Activated CD4-positive, alpha-beta T cell treated with anti-CD3 and anti-CD28 coated beads for 36 hours (primary cell): ENCODE measurements at places on chromosomes 2 and 18.

DNA sequence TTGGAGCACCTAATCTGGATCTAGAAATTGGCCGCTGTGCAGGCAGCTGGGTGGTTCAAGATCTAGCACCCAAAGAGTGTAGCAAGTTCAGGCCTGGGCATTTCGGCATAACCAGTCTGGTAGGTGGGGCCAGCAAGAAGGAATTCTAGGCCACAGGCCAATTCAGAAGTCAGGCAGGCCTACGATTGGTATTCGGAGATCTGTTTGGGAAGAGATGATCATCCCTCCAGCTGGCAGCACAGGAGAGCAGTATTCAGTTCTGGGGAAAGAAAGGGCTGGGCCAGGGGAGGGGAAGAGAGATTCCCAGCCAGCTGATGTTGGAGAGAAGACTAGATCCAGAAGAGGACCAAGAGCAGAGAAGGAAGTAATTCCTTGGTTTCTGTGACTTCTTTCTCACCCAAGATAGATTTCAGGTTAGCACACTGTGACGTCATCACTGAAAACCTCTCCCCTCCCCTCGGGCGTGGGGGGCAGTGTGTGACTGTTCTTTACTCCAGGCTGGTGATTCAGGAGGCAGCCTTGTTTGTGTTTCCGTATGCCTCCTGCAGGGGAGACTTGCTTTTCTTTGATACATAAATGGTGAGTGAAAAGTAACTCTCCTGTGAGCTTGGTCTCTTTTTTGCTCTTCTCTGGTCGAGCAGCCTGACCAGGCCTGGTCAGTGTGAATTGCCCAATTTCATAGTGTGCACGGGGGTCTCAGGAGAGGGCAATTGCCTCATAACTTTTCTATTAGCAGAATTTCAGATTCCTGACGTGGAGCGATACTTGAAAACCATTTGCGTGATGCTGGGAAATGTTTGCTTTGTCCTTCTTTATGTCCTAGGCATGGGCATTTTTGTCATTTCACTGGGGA, 61.1 kb downstream of the MEIS1 start:
- no peak for DNase-seq

DNA sequence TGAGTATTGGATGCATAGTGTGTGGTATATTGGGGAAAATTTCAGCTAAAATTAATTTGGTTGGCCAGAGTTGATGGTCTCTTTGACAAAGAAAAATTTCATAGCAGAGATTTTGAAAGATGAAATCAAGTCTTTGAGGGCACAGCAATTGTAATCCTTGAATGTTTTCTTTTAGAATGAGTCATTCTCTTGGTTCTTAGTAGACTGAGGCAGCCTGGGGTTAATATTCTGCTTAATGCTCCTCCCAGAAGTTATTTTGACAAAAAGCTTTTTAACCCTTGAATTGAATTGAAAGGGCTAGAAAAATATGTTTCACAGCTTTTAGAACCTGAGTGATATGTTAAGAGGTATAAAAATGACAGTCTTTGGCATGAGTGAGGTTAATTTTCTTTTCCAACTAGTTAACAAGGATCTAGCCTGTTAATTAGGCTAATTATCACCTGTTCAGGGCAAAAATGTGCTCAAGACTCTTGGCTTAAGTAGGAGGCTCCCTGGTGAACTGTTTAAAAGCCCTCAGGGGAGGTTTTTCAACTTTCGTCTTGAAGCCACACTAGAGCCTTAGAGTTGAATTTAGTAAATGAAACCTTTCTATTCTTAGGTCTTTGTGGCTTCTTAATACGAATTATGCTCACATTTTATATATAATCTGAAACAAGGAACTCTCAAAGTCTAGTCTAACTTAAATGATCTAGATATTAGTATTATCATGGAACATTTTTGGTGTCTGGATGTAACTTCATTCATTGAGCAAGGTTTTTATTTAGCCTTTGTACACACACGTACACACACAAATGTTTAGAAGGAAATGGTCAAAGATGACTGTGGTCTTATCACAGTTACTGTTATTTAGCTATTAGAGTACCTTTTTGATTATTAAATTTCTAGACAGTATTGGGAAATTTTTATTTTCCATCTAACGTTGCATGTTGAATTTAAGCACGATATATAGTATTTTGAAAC, 272.5 kb downstream of the ZNF407 start:
- DNase-seq: no peak

DNA sequence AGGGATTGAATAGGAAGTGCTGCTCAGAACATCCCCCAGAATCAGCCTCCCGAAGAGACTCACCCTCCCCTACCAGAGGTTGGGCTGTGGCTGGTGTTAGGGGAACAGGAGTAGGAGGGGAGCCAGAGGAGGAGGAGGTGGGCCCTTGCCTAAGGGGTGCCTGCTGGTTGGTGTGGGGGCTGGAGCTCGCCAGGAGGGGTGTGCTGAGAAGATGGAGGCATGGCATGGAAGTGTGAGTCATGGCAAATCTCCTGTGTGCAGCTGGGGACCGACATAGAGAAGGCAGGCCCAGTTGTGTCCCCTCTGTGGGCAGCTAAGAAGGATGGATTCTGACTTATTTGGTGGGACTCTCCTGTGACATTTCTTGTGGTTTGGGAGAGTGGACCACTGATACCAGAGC, 73.7 kb downstream of the DGKD start:
- DNase-seq: no peak

GRCh38 chr18:63892566-63892965, 5.1 kb downstream of the SERPINB2 start:
- DNase-seq: no peak

DNA sequence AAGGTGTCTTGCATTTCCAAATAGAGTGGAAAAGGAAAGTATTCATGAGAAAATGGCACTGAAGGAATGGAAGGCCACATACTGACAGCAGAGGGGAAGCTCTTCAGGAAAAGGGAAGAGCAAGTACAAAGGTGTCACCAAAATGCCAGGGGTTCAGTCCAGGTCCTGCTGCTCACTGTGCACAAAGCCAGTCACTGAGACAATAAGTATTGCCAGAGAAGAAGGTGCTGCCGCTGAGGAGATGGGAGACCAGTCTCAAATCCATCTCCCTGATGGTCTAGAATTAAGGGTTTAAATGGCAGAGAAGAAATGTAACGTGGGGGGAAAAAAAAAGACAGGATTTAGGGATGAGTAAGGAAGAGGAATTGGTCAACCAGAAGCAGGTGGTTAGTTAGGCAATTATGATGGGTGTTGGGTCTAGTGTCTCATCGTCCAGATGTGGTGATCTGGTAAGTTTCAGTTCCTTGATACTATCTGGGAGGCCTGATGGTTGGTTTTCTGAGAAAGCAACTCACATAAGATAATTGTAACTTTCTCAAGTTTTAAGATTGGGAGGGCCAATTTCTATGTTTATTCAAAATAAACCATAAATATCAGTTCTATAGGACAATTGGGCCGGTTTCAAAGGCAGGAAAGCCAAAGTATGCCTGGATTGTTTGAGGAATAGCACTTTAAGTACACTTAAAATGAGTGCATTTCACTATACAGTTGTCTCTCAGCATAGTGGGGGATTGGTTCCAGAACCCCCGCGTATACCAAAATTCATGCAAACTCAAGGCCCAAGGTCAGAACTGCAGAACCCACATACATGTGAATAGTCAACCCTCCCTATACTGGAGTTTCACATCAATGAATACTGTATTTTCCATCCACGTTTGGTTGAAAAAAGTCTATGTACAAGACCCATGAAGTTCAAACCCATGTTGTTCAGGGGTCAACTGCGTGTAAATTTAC, 109.1 kb upstream of the DNAJC10 start:
- no peak for DNase-seq

- DNase-seq: no peak
Measured at GRCh38 chr2:119649364-119649917, 29.6 kb upstream of the TMEM177 start.

GRCh38 chr2:85269959-85270358, 57.8 kb downstream of the TGOLN2 start:
- DNase-seq: no peak

- DNase-seq: no peak
Measured at GRCh38 chr2:237563816-237564215, 2.6 kb upstream of the PRLH start.

DNA sequence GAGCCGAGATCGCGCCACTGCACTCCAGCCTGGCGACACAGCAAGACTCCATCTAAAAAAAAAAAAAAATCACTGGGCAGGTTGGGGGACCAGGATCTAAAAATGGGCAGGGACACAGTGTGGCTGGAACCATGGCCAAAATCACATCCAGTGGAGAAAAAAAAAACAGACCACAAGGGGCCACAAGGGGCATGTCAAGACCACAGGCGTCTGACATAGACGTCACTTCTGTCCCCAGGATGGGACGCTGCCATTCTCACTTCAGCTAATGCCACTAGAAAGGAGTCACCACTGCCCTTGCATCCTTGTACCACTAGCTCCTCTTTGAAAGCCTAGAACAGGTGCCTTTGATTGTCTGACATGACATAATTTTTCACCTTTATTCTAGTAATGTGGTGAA, 2.5 kb upstream of the POMC start:
- DNase-seq: no peak

DNA sequence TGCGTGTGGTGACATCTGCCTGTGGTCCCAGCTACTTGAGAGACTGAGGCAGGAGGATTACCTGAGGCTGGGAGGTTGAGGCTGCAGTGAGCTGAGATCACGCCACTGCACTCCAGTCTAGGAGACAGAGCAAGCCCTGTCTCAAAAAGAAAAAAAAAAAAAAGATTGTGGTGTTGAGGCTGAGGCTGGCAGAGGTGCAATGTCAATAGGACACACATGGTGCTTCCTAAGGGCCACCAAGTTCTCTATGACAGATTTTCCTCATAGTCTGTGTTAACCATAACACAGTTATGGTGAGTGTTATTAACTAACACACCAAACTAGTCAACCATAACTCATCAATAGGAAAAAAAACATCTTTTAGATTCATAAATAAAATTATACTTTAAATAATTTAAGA, 494.4 kb downstream of the TMX3 start:
- no peak for DNase-seq

GRCh38 chr2:205869439-205869838, 187.1 kb downstream of the NRP2 start:
- no peak for DNase-seq

GRCh38 chr2:159169187-159169586, 117.3 kb downstream of the WDSUB1 start:
- no peak for DNase-seq

GRCh38 chr2:46171996-46172546, 125.1 kb upstream of the EPAS1 start:
- no peak for DNase-seq

DNA sequence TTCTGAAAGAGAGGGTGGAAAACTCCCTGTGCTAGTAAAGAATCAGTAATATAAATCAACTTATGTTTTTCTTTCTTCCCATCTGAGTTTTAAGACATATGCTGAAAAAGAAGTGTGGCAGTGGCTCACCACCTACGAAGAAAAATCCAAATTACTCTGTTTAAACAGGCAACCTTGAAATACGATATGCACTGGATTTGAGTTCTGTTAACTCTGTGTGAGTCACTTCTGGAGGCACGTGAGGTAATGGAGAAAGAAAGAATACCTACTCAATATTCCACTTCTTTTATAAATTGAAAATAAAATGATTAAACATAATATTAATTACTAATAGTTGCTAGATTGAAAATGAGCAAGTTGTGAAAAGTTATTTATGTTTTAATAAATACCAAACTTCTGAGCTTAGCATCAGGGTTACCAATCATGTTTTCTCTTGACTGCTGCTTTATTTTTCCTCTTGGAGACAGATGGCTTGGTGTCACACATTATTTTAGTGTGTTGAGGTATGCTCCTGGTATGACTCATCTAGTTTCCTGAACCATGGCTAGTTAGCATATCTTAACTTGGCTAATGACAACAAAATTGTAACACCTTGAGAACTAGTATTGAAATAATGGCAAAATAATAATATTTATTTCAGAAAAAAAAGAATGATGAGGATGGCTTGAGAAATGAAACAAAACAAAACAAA, 1705.5 kb upstream of the PIK3C3 start:
- DNase-seq: no peak

GRCh38 chr2:1818404-1818803, 74.1 kb upstream of the PXDN start:
- DNase-seq: no peak

DNA sequence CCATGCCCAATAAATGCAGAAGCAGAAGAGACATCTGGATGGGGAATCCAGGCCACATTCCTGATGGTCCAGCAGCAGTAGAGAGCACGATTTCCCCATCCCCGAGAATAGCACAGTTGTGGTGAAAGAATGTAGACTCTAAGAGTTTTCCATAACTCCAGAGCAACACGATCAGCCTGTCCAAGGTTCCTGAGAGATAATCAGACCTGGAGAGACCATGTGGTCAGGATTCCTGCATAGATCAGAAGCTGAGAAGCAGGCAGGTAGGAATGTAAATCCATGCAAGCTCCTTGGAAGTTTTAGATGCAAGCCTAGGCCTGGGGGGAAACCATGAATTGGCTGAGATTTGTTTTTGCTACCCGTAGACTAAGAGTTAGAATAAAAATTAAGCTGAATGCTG, 34.2 kb upstream of the PTPRM start:
- no peak for DNase-seq

- DNase-seq: no peak
Measured at GRCh38 chr2:17620841-17621240, 80.3 kb downstream of the VSNL1 start.

DNA sequence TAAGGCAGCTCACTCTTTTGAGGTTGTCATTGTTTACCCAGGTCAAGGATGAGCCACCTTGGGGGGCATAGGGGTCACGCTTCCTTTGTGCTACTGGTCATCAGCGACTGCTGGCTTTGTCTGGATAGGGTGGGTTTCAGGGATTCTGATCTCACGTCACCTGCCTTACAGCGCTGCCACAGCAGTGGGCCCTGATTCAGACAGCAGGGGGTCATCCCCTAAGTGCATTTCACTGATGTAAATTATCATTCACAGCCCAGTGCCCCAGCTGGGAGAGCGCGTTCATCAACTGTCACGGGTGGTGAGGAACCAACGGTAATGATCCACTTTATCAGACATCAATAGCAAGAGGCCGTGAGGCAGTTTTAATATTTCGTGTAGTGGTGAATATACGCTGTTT, 291.2 kb downstream of the NEDD4L start:
- no peak for DNase-seq

DNA sequence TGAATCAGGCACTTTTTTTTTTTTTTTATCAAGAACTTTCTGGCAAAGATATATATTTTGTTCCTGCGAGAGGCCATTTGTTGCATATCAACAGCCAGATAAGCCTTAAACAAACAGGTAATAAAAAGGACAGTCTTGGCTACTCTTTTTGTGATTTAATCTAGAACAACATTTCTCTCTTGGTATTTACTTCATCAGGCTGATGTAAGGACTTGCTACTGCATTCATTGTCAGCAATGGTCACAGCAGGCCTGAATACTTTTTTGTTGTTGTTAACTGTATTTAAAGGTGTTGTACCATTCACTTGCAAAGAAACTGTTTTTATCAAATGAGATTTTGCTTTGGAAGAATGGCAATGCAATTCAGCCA, 683.8 kb downstream of the IRS1 start:
- no peak for DNase-seq

DNA sequence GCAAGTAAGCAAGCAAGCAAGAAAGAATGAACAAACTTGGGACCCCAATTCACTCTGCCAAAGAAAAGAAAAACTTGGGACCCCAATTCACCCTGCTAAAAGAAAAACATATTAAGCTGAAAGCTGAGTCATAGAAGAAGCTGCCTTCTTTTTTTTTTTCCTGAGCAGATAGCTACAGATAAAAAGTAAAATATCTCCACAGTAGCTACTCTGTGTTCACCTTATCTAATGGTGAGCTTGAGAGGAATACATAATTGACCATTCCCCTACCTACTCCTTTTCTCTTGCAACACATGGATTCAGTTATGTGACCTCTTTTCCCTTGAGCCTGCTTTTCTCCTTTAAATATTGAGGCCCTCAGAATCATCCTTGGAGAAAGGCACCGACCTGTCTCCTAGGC, 63.0 kb downstream of the MCFD2 start:
- DNase-seq: no peak

- no peak for DNase-seq
Measured at GRCh38 chr2:62293490-62294271, 97.8 kb downstream of the B3GNT2 start.
